Inflammatory macrophage treated with lipopolysaccharide for 4 hours (primary cell): ENCODE measurements at places on chromosomes 12 and 14.

DNA sequence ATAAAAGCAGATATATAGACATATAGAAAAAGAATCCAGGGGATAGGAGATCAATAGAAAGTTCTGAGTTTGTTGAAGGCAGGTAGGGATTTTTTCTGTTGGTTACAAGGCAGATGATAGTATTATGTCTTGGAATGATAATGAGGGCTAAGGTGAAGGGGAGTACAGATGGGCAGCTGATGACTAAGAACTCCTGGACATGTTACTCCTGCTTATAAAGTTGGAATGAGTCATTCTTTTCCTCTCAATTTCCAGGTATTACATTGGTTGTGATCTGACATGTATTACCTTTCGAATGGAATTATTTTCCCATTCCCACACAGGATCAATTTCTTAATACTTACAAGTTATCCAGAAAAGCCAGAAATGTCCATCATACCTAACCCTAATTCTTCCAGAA lies 545.2 kb upstream of the MGAT4C start:
- DNase-seq: no peak

DNA sequence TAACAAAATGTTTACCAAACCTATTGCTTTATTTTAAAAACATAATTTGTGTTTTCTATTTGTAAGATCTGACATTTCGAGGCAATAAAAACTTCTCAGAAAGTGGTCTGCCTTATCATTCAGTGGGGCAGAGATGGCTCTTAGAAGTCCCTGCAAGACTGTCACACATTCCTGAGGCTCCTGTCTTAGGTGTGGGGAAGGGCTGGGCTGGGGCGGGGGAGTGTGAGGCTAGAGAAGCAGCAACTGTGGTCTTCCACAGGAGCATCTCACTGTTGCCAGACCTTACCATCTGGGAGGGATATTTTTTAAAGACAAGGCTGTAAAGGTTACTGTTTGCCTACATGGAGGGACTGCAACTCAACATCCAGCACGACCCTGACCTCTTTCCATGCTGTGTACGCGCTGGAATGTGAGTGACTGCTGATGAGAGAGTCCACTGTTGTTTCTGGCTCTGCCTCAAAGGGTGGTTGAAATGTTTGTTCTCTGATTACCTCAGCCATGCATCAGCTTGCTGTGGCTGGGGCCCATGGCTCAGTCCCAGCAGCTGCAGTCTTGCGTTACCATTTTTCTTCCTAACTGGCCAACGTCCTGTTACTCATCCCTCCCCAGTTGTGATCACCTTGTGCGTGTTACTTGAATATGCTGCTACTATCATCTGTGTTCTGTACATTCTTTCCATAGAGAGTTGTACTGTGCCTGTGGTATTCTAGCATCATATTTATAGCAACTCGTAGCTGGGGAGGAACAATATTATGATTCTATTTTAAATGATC lies 12.4 kb downstream of the ERG28 start:
- DNase-seq: no peak

GRCh38 chr14:59332727-59333126 lies 132.5 kb downstream of the GPR135 start:
- DNase-seq: no peak

- no peak for DNase-seq
These were observed 31.8 kb downstream of the LTBP2 start for GRCh38 chr14:74580275-74580672.

GRCh38 chr12:110689281-110690126 lies 589 bp upstream of the HVCN1 start:
- DNase-seq: peak; percentile 64

DNA sequence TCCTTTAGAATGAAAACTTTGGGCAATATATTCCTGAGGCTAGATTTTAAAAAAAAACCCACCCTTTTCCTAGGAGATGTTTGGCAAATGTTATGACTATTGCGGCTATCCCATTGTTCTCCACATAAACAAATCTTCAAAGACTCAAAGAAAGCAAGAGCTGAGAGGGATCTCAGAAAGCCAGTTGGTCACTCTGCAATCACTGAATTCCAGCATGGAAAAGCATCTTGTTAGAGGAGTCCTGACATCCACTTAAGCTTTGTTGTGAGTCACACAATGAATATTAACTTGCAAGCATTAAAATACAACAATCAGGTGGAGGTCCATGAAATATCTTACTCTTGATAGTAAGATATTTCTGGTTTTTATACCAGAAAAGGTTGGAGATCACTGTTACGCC lies 11.0 kb upstream of the PTPRB start:
- no peak for DNase-seq

- peak; percentile 97 for DNase-seq
These were observed 141.3 kb upstream of the HIF1A start for GRCh38 chr14:61553730-61554641.

DNA sequence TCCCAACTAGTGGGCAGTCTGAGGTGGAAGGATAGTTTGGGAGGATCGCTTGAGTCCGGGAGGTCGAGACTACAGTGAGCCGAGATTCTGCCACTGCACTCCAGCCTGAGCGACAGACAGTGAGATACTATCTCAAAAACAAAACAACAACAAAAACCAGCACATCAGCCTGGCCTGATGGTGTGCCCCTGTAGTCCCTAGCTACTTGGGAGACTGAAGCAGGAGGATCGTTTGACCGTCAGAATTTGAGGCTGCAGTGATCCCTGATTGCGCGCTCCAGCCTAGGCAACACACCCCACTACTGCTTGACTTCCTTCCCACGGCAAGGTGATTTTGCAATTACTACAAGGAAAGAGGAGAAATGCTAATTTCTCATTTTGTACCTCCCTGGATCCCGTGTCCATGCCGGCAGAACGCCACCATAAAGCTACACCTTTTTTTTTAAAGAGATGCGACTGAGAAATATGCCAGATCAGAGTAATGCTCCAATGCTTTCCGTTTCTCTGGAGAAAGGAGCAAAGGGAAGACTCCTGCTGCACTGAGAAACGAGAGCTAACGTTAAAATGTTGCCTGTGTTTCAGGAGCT lies 672 bp upstream of the SCFD1 start:
- peak; percentile 80 for DNase-seq

GRCh38 chr12:116897476-116897875 lies 13.3 kb upstream of the FBXW8 start:
- DNase-seq: no peak

GRCh38 chr12:88944397-88944796 lies 364.1 kb upstream of the KITLG start:
- peak; percentile 46 for DNase-seq

DNA sequence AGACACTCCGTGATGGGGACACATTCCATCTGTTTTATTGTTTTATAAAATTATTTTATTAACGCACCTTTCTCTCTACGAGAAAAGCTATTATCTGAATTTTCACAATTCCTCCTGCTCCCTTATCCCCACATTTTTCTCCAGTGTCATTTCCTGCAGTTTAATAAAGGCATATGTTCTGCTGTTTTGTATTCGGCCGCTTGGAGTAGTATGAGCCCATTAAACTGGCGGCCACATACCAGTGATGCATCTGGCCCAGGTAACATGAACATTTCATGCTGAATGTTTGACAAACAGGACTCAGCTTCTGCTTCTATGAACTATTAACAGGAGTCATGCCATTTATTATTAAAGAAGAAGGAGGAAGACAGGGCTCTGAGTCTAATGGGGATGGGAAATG lies 511.0 kb downstream of the TMEM121 start:
- DNase-seq: no peak

DNA sequence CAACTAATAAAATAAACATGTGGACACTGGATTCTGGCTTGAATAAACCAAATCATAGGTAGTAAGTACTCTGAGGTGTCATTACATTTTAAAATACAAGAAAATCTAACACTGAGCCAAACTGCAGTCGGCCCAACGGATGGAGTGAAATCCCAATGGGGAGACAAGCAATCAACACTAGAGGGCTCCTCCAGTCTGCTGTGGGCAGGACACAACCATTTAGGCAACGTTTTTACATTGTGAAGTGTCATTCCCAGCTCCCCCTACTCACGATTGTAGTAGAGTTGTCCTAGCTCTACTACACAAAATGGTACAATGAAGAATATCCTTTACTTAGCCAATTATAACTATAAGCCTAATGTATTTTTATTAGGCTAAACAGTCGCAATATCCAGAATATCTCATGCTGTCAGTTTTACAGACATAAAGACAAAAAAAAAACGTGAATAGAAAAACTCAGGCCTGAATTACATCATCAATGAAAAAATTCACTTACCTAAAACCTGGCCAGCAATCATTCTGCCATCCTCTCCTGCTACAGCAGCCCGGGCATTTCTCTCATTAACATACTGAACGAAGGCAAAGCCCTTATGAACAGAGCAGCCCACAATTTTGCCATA lies 35.7 kb downstream of the HNRNPC start:
- no peak for DNase-seq

GRCh38 chr12:86530996-86531655 lies 274.9 kb upstream of the MGAT4C start:
- no peak for DNase-seq

DNA sequence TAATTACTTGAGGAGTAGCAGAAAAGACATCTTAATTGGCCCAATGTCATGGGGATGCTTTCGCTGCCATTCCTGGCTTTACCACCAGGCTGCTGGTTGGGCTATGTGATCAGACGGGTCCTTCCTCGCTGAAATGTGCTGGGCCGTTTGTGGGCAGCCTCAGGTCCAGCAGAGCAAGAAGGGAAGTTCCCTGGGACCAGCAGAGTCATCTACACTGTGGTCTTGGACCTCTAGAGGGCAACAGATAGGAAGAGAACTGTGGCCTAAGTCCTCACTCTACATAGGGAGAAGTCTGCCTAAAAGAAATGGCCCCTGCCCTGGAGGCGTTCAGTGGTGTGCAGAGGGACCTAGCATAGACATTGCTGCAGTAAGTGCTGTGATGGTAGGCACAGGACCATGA lies 10.9 kb downstream of the EVL start:
- peak; percentile 97 for DNase-seq

DNA sequence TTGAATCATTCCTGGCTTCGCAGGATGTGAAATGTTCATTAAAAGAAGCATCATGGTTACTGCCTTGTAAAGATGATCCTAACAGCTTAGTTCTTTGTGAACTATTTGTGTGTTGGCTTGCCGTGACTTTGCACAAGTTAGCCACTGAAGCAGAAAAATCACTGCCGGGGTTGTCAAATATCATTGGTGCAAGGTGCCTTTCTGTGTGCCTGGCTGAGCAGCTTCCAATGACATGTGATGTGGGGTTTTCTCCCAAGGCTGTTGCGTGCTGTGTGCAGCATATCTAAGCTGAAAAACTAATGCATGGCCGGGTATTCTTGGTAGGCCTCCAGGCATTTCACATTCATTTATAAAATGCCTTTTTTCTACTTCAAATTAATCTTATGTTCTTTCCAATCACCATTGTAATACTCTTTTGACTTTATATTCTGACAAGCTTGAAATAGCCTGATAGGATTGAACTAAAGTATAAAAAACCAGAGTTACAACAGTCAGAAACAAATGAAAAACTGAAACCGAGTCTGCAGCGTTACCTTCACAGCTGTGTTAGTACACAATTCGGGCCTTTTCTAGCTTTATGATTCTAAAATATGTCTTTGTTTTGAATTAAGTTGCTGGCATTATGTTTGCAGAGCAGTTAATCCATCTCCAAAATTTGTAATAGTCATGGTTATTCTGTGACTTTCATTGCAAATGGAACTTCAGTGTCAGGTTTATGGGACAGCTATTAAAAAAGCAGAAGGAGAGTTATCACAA lies 222.1 kb downstream of the SYT1 start:
- no peak for DNase-seq

DNA sequence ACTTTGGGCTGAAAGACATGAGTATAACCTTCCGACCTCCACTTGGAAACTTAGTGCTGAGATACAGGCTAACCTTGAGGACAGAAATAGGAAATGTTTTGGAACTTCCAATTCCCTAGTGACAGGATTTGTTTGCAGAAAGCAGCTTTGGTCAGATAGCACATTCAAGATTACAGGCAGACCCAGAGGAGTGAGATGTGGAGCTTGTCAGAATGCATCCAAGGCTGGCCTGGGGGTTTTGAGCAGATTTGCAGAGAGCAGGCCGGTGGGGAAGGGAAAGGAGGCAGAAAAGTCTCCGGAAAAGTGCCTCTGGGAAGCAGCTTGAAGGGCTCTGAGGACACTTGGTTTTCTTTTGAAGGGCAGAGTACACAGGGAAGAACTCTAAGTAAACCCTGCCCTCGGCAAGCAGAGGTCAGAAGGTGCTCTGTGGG lies 180.3 kb downstream of the ETV6 start:
- no peak for DNase-seq

DNA sequence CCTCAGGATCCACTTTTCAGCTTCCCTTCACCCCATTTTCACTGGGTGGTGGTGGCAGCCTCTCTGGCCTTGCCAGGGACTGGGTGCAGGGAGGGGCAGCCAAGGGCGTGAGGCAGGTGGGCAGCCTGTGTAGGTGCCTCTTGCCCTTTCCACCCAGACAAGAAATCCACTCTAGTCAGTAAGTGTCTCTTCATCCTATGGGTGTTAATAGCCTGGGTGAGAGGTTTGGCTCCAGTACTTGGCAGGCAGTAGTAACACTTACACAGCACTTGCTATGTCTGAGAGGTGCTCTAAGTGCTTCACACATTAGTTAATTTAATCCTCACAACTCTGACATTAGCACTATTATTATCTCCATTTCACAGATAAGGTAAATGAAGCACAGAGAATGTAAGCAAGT lies 171.9 kb downstream of the EMP1 start:
- DNase-seq: no peak

DNA sequence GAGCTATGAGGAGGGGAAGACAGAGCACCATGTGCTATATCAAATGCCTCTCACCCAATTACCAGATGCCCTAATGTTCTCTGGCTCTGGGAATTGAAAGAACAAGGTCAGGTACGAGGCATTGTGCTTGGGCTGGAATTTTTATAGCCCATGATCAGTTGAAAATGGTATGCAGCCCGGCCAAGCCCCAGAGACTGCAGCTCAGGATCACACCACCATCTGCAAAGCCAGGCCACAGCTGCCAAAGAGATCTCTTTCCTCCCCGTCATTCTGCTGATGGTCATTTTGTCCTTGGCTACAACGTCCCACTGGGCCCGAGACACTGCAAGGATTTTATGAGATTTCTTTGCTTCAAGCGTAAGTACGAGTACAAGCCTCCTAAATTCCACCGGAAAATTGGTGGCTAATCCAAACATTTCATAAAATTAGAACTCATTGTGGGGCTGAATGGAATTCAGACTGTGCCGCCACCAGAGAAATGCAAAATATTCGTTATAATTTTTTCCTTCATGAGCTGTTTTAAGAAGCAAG lies 15.1 kb downstream of the NUAK1 start:
- no peak for DNase-seq

DNA sequence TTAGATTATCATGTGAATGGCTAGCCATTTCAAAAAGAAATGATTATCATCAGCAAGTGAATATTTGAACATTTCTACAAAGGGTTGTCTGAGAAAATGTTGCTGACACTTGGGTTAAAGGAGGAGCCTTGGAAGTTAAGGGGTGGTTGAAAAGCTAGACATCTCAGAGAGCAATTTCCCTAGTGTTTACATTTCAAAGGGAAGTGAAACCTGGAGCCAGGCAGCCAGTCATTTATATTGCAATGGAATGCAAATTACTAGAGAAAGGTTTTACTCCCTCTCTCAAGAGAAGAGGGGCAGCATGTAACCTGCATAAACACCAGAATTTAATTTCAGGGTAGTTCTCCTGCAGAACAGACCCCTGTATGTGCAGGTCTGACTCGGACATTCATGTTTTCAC lies 279.0 kb downstream of the SLC16A7 start:
- DNase-seq: peak; percentile 8

GRCh38 chr14:49314737-49315136 lies 271.4 kb downstream of the RPS29 start:
- DNase-seq: no peak

GRCh38 chr12:38386205-38386985 lies 69.8 kb downstream of the ALG10B start:
- DNase-seq: peak; percentile 90
